ENCODE measurements at places on chromosomes 5 and 9. TPM values are rescaled to one million over a fixed set of nuclear protein-coding genes. Genes with fewer than 3 reads are reported as not detected.

DNA sequence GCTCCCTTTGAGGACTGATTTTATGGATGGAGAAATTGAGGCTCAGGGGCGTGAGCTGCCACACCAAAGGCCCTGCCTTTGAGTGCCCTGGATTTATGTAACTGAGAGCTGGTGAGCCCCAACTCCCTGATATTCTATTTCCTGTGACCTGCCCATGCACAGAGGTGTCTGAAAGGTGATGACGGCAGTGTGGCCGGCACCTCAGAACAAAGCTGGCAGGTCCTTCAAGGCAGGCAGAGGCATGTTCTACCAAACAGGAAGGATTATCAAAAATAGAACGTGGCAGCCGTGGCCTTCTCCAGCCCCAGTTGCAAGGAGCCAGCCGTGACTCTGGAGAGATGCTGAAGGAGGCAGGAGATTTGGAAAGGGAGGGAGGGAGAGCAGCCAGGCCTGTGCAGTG, 36.2 kb downstream of the INSYN2B start:
- no peak for DNase-seq

DNA sequence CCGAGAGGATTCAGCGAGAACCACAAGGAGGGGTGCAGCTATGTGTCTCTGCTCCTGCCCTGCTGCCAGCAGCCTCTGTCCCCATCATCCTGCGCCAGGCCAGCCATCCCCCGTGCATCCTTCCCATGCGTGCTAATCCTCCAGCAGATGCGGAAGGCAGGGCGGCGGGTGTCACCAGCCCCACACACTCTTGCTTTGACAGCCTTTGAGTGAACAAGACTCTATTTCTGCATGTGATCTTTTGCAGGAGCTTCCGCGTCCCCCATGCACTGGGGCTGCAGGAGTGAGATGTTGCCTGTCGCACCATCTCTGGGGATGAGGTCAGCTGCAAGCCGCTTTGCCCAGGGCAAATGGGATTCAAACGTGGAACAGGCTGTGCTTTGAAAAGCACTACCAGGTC, 58.0 kb upstream of the OLFM1 start:
- no peak for DNase-seq

DNA sequence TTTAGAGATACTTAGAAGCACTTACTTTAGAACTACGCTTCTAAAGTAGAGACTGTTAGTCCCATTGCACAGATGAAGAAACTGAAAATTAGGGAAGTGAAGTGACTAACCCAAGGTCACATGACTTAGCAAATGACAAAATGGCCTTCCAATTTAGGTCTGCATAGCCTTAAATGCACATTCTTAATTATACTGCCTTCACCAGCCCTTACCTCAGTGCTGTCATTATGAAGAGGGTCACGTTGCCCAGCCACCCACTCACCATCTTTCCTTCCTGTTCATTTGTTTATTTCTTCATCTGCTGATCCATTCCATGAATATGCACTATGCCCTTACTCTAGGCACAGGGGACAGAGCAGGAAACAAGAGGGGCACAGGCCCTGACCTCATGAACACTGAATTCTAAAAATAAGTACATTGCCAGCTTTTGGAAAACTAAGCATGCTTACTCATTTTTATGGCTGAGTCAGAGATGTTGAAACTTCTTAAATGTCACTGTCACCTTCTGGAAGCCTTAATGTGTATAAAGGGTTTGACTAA, 8.6 kb downstream of the HAVCR2 start:
- no peak for DNase-seq

DNA sequence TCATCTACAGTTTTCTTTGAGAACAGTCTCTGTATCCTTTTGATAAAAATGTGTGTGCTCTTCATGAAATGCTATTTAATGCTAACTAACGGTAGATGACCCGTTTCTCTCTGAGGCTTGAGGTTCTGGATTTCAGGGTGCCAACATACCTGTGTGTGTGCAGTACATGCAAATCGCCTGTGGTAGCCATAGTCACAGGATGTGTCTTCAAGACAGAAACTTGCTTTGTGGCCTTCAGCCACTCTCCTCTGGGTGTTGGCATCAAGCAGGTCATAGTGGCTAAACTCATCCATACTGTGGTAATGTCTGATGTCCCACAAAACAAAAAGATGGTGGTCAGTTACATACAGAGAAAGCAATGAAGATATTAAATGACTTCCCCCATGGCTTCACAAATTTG, 4.2 kb downstream of the LOX start:
- DNase-seq = no peak

DNA sequence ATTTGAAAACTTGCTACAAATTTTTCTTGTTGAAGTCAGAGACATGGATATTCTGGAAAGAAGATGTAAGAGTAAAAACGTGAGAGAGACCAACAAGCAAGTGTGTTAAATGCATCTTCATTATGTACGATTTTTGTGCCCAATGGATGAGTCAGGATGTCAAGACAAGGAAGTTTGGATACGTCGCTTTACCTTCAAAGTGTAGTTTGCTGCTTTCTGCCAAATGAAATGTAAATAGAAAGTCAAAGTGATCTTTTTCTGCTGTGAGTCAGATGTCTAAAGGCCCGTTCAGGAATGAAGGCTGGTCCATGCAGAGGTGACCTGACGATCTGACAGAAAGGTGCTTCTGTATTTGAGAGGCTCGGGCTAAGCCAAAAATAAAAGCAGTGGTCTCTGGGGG, 273.1 kb upstream of the PIK3R1 start:
- DNase-seq = no peak

DNA sequence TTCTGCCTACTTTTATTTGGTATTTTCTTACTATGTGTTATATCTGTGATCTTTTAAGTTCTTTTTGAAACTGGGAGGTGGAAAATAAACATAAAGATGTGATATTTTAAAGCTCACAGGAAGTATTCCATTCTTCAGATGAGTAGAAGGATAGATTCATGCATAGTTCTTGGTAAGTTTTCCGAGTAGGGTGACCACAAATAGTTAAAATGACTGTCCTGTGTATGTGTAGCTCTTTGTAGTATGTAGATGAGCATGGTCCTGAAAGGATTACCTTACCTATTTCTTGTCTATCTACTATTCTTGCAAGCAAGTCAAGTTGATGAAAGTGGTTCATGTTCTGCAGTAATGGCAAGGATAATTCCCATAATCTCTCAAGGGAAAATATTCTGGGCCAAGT, 47.7 kb downstream of the SRFBP1 start:
- DNase-seq = no peak

GRCh38 chr9:6757132-6757455, 679 bp upstream of the KDM4C start:
- DNase-seq = no peak

- no peak for DNase-seq
These were observed 526 bp upstream of the STXBP1 start for GRCh38 chr9:127611603-127611898.

CCL27 gene
- 0.86 TPM for polyA plus RNA-seq

- DNase-seq = no peak
These were observed 31.0 kb downstream of the GLDC start for GRCh38 chr9:6614489-6614888.

DNA sequence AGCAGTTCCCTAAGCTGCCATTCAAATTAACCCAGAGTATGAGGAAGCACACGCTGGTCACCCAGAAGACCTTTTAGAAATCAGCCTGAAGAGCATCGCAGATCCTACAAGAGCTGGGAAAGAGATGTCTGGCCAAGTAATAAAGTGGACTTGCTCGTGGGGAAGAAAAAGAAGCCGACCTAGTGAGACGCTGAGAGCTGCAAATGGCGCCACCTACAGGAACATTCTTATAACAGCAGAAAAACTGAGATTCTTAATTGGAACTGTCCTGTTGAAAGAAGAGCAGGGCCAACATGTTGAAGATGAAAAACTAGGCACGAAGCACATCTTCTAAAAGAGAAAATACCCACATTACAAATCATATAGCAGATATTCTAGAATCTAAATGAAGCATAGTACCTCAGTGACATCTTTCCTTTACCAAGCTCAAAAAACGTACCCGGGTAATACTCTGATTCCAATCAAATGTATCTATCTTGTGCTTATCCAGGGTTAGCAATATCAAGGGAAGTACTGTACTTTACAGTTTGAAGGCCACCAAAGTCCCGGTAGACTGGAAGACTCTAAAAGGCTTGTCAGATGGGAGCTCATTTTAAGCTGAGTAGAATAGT, 3.9 kb upstream of the GNAQ start:
- no peak for DNase-seq

DNA sequence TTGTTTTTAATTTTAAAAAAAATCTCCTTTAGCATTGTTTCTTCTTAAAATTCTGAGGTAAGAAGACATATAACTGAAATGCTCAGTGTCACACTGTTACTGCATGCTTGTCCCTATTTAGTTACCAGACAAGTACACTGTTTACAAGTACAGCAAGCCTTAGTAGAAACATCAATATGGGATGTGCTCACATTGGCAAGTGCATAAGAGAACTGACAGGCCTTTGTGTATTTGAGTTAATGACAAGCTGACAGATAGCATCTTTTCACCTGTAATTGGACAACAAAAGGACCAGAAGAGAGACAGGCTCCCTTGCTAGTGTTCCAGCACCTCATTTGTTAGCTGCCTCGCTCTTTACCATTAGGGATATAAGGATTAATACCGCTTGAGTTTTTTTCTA, 63.6 kb downstream of the PDE4D start:
- DNase-seq = no peak

- no peak for DNase-seq
These were observed 138.4 kb downstream of the C9orf152 start for GRCh38 chr9:110069326-110070248.

- DNase-seq = no peak
These were observed 63.4 kb downstream of the BARX1 start for GRCh38 chr9:93891549-93892310.

LHX6 gene
- polyA plus RNA-seq = 4.7 TPM

- peak; percentile 29 for DNase-seq
These were observed 61.2 kb downstream of the MRPS30 start for GRCh38 chr5:44869928-44870327.

DNA sequence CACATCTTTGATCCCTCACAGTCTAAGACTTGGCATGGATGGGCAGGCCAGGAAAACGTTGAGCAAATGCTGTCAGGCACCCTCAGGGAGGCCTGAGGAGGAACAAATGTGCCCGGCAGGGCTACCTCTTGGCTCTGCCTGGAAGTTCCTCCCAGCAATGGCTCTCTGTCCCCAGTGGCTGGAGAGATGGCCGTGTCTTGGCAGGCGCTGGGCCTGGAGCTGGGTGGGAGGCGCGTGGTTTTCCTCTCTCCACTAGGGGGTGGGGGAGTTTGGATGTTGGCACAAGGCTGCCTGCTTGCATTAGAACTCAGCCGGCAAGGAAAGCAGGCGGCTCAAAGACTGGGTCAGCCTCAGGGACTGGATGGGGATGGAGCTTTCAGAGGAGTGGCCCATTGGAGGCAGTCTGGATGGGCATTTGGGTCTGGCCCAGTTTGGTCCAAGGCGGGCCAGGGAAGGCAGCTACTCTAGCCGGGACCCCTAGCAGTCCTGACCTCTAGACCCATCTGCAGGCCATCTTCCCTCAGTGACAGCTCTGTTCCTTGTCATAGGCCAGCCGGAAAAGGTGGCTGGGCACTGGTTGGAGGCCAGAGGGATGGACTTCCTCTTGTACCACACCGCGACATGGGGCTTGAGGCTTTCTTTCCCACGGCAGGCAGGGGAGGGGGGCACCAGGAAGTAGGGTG, 68.2 kb upstream of the STC2 start:
- DNase-seq = no peak

DNA sequence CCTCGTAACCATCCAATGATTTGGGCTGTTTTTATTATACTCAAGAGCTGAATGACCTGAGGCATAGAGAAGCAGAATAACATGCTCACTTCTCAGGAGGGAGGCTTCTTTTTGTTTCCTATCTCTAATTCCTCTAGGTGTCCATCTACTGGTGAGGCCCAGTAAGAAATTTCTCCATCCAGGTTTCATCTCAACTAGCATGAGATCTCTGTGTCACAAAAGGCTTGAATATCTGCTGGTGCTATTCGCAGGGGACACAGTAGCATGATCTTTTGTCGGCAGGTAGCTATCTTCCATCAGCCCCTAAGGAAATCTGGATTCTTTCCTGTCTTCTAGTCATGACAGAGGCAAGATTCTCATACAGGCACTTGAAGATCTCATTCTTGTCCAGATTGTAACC, 8.9 kb downstream of the IFNE start:
- no peak for DNase-seq

- DNase-seq = no peak
These were observed 362.3 kb upstream of the PRR16 start for GRCh38 chr5:120101771-120102170.

GRCh38 chr9:116724123-116724522, 37.0 kb downstream of the TRIM32 start:
- no peak for DNase-seq

CHD1 gene
- polyA plus RNA-seq = 79.4 TPM

GRCh38 chr9:89400403-89401116, 82.3 kb downstream of the SECISBP2 start:
- no peak for DNase-seq

DAPK1 gene
- 82.6 TPM for polyA plus RNA-seq

DNA sequence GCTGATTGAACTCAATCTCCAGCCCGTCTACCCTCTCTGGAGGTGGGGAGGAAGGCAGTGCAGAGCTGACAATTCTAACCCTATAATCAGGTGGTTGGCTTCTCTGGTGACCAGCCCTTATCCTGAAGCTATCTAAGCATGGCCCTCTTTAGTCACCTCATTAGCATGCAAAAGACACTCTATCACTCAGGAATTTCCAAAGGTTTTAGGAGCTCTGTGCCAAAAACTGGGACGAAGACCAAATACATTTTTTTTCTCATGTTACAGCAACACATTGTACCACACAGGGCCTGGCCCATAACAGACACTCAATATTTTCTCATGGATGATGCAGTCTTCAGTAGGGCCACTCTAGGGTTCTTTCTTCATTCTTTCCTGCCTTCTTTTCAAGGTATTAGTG, 118.8 kb upstream of the VLDLR start:
- no peak for DNase-seq

- DNase-seq = no peak
These were observed 50.0 kb upstream of the ALDH1B1 start for GRCh38 chr9:38342532-38342931.

- no peak for DNase-seq
These were observed 1.2 kb downstream of the SPRY4 start for GRCh38 chr5:142323480-142324135.

DPM2 gene
- polyA plus RNA-seq = 33.5 TPM

GRCh38 chr5:175682664-175683063, 24.8 kb downstream of the HRH2 start:
- no peak for DNase-seq

GRCh38 chr9:36676778-36677485, 104.2 kb downstream of the MELK start:
- no peak for DNase-seq

DNA sequence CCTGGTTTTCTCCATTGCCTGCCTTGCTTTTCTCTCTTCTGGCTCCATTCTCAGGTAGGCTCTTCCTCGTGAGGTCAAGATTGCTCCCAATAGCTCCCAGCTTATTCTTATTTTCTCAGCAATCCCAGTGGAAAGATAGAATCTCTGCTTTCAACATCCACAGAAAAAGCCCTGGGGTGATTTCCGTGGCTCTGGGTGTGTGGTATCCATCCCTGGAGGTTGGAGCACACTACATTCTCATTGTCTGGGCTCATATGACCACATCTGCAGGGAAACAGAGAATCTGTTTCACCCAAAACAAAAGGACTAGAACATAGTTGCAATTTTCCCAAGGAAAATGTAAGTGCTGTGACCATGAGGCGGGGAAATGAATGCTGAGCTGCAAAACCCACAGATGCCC, 236.0 kb downstream of the TENT4A start:
- DNase-seq = no peak

FAM174A gene
- polyA plus RNA-seq = 25.3 TPM

- no peak for DNase-seq
These were observed 147.9 kb downstream of the DMRT2 start for GRCh38 chr9:1198085-1198484.

Measured in left renal pelvis (tissue), 4 donors.